ENCODE measurements at places on chromosomes 3 and 15.

GRCh38 chr15:38093931-38094330, 158.7 kb upstream of the SPRED1 start:
- peak; percentile 47 for DNase-seq

DNA sequence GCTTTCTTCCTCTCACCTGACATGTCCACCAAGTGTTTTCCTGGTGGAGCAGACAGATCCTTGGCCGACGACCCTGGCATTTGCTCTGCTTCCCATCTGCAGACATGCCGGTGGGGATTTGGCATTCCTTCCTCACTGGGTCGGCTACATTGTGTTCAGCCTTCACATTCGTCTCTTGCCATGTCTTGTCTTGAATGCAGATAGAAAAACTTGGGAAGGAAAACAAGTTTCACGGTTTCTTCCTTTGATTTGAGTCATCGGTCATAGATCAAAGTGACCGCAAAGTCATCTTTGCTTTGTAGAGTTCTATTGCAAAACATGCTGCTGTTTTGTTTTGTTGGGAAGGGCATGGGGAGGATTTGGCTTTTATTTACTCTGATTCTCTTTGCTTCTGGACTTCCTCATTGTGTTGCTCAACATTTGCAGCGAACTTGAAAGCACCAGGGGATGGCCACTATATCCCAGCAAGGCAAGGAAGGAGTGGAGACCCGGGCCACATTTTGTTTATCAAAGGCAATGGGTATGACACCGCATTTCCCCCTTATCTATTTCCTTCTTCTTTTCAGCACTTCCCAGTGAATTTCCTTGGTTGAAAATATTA, 321.3 kb downstream of the CACNA2D3 start:
- no peak for DNase-seq

DNA sequence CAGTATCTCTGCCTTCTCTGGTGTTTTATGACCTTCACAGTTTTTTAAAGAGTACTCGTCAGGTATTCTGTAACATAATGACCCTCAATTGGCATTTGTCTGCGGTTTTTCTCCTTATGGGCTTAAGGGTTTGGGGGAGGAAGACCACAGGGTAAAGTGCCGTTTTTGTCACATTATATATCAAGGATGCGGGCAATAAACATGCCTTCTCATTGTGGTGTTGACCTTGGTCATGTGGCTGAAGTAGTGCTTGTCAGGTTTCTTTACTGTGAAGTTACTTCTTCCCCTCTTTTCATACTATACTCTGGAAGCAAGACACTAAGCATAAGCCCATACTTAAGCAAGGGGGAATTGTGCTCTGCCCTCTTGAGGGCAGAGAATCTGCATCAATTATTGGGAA, 16.6 kb downstream of the CAPN3 start:
- no peak for DNase-seq

DNA sequence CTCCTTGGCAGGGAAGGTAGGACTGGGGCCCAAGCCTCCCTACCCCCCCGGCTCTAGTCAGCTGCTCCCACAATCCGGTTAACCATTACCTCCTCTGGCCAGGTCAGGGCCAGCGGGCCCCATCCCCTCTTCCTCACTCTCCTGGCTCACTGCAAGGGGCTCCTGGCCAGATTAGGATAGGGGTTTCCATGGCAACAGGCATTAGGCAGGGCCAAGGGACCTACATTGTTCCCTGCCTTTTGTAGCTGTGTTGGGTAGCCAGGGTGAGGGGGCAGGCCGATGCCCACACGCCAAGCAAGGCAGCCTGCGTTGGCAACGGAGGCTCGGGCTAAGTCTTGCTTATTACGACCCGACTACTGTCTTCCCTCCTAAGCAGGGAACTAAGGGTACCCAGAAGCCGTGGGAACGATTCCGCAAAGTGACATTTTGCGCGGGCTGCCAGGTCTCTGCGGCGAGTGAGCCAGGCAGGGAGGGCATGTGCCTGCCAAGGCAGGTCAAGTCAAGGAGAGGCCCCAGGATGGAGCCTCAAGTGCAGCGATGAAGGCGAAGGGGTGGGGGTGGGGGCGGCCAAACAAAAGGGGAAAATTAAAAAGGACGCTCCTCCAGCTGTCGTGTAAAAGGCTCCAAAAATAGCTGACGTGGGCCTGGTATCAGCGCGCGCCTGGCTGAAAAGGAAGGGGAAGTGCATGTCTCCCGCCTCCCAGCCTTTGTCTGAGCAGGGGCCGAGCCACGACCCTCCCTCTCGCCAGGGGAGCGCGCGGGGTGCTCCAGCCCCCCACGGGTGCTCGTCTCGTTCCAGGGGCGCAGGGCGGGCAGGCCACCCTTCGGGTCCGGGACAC, 919 bp downstream of the IDH2 start:
- peak; percentile 46 for DNase-seq

DNA sequence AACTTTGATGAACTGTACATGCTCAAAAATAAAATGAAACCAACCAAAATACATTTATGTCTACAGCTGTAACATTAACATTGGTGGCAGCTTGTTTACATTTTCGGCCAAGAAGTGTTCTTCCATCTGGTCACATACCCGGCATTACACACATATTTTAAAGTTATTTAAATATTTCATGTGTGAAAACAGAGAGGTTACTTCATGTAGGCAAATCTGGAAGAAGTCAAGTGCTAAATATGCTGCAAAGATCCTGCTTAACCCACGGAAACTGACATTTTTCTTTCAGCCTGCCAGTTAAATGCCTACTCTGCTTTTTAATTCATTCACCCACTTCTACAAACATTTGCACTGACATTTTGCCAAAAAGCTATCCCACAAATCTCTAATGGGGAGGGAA, 69.7 kb downstream of the MB21D2 start:
- no peak for DNase-seq

- peak; percentile 66 for DNase-seq
Observed at GRCh38 chr3:146577662-146578061, 27.5 kb downstream of the PLSCR5 start.

DNA sequence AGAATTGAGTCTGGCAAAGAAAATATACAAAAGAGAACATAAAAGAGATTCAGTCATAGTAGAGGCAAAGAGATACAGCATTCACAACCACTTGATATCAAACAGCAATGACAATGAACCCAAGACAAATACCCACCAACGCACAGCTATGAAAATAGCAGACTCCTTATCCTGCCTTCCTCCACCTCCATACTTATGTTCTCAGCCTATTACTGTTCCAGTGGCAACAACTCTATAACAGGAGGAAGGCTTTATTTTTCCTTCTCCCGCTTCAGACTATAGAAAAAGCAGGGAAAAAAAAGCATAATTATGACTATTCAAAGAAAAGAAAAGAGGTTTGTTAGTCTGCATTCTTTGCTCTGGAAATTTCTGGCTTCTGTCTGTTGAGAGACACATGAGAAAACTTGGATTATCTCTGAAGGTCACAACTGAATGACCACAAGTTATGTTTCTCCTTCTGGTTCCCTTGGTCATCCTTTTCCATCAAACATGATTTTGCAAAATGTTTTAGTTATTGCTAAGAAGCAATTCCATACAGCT, 81.2 kb upstream of the PLXND1 start:
- no peak for DNase-seq

GRCh38 chr3:48285132-48285531, 44.2 kb downstream of the ZNF589 start:
- DNase-seq = no peak

DNA sequence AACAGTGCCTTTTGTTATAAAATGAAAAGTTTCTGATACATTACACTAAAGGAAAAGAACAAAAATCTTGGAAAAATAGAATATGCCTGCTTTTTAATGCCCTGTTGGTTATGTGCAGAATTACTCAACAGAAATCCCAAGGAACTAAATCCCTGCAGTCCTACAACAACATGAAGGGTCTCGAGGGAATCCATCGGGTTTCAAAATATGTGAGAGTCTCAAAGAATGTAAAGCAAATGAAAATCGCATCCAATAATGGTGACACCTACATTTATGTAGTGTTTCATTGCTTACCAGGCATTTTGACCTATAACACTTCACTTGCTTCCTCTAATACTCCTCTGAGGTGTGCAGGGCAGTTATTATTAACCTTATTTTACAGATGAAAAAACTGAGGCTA, 411.3 kb downstream of the FOXP1 start:
- no peak for DNase-seq

DNA sequence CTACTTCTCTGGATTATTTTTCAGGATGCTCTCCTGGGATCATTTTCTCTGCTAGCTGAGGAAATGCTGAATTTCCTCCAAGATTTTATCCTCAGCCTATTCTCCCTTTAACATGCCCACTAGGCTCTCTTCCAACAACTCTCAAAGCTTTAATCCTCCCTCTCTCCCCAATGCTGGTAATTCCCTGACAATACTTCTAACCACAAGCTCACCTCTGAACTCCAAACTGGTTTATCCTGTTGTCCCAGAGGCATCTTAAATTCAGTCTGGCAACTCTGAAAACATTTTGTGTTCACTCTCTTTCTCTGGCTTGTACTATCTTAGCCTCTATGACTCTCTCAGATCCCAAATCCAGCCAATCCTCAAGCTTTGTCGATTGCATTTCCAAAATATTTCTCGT, 490.3 kb downstream of the MECOM start:
- DNase-seq = no peak

DNA sequence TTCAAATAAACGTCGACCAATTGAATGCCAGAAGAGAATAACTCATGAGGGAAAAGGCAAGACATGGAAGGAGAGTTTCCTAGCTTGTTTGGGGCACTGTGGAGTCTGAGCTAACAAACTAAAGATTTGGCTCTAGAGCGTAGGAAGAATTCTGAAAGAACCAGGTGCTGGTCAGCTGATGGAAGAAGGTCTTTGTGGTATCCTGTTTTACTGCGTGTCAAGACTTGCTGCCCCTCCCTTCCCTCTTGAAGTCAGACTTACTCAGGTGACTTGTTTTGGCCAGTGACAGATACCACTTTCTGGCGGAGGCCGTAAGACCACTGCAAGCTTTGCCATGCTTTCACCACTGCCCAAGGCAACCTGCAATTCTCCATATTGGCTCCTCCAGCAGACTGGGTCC, 673 bp upstream of the HCLS1 start:
- no peak for DNase-seq

DNA sequence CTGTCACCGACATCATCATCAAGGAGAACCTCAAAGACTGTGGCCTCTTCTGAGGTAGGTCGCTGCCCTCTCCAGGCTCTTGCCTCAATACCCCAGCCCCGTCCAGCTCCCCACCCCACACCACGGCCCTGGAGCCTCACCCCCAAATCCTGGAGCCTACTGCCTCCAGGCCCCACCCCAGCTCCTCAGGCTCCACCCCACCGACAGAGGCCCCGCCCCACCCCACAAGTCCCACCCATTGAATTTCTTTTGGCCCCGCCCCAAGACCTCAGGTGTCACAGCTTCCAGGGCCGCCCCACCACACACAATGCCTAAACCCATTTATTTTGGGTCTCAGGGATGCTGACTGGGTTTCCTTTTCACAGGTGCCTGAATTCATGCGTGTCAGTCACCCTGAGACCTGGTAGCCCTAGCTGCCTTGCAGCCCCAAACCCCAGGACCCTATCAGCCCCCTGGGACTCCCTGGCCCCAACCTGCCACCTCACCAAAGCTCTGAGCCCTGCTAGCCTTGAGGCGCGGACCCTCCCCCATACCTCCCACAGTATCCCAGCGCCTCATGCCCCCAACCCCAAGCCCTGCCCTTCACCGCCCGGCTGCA, 3.6 kb downstream of the GNAT1 start:
- DNase-seq = peak; percentile 11

DNA sequence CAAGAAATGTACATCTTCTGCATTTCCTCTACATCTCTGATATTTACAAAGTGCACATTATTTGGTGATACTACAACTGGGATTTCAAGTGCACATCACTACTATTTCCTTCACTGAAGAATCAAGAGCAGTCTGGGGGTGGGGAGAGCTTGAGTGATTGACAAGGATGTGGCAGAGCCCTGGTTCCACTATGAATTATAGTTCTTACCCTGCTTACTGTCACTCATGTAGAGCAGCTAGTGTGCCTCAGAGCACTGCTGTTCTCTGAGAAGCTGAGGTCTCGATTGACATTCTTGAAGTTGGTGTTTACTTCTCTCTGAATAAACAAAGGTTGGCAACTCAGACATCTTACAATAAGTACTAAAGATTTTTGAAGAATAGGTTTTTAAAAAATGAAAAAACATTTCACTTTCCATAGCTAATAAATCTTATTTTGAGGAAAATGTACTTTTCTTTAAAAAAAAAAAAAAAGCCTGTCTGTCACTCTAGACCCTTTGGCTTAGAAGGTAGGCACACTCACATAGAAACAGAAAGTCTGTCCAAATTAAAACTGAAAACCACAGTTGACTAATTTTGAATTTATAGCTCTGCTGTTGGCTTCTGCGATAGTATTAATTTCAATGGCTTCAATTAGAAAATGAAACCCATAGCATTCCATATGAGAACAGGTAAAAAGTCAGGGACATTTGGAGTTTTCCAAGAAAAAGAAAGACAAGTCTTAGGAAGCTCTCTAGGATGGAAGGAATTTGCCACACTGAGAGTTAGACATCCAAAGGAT, 5.6 kb downstream of the GREM1 start:
- DNase-seq = no peak

DNA sequence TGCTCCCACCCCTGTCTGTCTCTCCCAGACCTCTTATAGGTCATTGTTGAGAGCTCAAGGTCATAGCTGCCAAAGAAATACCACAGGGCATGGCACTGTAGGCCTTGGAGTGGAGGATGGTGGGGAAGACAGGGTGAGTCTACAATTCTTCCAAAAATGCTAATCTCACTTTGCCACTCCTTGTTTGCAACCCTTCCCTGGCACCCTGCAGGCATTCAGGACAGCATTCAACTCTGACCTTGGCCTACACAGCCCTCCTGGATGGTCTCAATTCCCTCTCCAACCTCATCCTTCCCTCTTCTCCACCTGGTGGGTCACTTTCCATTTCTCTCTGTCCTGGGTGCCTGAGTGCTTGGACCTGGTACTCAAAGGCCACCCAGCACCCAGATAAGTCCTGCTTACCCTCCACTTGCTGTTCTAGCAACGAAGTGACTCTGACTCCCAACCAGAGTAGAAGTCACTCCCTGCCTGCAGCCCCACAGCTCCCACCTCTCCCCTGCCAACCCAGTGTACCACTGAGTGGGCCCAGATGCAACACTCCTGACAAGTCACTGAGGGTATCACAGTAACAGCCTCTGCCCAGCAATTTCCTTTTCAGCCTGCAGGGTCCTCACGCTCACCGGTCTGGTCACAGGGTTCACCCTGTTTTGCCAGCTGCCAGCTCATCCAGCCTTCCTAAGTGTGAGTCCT, 36.6 kb downstream of the AMOTL2 start:
- no peak for DNase-seq

DNA sequence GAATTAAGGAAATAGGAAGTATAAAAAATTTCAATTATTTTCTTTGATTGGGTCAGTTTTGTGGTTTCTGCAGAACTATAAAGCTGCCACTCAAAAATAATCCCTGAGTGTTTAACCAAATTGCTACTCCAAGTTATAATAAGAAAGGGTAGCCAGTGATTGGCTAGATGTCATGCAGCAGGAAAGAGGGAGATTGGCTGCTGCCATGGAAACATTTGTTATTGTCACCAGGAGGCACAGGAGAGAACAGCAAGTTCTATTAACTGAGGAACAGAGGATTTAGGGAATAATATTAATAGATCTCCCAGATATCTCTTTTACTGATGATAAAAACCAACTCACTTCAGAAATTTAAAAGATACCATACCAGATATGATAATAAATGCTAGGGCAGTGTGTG, 42.6 kb downstream of the CLDN1 start:
- DNase-seq = no peak

- no peak for DNase-seq
Observed at GRCh38 chr15:90859234-90860131, 8.9 kb upstream of the FURIN start.

- DNase-seq = no peak
Observed at GRCh38 chr15:81398910-81399551, 25.0 kb upstream of the TMC3 start.

GRCh38 chr3:65728138-65728537, 310.6 kb downstream of the MAGI1 start:
- no peak for DNase-seq

GRCh38 chr15:52097180-52097579, 15.4 kb downstream of the BCL2L10 start:
- DNase-seq = no peak

Data from hematopoietic multipotent progenitor cell treated with erythropoietin and hydrocortisone succinate and interleukin-3 and kit ligand, for 8 days (in vitro differentiated cells).